ENCODE measurements at places on chromosomes 7 and 10. TPM values are rescaled to one million over a fixed set of nuclear protein-coding genes. Genes with fewer than 3 reads are reported as not detected.

GRCh38 chr10:62244088-62244487 is 24.6 kb downstream of the RTKN2 start:
- DNase-seq, result no peak

DNA sequence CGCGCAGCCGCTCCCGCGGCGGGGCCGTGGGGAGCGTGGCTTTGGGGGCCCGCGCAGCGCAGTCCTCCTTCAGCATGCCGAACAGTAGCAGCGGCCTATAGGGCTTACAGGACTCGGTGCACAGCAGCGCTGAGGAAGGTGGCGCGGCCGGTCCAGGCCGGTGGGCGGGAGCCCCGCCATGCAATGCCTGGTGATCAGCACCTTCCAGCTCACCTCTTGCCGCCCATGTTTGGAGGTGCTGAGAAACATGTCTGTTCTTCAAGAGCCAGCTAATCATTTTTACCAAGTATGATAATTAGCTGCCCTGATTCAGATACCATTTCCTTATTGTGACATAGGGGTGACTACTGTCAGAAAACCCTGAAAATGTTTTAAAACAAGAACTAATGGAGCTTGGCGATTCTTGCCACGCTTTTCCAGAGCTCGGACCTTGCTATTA is 33.5 kb upstream of the SFTPD start:
- no peak for DNase-seq

DNA sequence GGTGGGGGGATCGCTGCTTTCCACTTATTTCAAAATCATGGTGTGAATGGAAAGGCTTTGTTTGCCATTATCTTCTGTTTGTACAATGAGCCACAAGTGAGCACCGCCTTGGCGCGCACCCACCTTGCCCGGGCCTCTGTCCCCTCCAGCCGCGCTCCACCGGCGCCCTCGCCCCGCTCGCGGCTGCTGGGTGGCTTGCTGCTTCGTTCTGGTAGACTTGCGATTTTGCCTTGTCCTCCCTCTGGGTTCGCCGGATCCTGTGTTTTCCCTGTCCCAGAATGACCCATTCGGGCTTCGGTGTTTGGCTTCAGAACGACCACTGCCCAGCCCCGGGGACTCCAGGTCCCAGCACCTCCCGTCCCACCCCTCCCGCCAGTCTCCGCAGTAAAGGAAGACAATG is 273.0 kb upstream of the BMPER start:
- DNase-seq, result no peak

GRCh38 chr7:159012353-159013069 is 132.2 kb downstream of the VIPR2 start:
- peak; percentile 60 for DNase-seq

- no peak for DNase-seq
Observed at GRCh38 chr7:129571201-129571600, 40.3 kb upstream of the NRF1 start.

DNA sequence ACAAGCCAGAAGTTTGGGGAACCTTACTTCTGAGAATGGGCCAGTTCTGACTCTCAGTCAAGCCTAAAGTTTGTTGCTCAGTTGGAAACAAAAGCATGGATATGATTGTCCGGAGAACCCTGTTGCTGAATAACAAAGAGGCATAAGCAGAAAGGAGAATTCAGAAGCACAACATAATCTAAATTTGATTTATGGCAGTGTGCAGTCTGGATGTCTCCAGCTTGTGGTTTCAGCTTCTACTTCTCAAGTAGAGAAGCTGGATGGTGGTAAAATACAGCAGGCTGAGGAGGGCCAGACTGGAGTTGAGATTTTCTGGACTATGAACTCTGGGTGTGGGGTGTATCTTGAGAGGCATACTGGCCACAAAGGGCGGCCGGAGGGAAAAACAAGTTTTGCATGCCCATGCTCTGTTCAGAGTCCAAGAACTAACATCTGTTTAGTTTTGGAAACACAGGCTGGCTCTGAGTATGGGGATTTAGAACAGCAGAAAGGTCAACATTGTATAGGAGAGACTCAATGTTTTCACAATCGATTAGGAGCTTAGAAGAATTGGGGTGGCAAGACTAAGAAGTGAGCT is 592.9 kb downstream of the CNTNAP2 start:
- peak; percentile 56 for DNase-seq

GRCh38 chr10:11472158-11472753 is 139.2 kb downstream of the USP6NL start:
- DNase-seq, result peak; percentile 43

DNA sequence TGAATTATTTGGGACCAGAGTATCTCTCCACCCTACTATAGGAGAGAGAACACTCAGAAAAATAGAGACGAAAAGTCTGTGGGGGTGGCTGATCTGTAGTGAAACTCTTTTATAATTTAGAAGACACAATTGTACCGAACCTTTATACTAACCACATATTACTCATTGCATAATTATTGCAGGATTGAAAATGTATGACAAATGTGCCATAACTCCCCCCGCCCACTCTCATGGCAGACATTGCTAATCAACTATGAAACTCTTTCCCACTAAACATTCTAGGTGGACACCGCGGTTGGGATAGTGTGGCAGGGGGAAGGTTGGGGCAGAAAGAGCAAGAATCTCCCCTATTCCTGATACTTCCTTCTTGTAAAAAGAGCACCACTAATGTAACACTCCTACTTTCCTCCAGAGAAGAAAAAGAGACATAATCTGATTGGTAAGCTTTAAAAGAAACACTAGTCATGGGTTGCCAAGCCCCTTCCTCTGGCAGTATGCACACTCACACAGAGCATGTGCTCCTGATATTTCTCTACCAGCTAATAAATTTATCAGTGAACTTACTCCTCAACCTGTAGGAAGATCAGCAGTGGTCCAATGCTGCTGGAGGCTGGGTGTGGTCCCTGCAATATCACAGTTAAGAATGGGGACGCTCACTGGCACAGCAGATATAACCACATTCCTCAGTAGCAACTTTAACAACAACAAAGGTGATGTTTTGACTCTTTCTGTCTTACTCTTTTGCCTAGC is 18.7 kb upstream of the ARID5B start:
- DNase-seq, result no peak

GRCh38 chr10:117175901-117176534 is 21.3 kb upstream of the KCNK18 start:
- DNase-seq, result peak; percentile 75

GRCh38 chr7:156907656-156908055 is 14.7 kb upstream of the LMBR1 start:
- no peak for DNase-seq

GRCh38 chr7:151408839-151409666 is 785 bp downstream of the WDR86 start:
- peak; percentile 27 for DNase-seq

DNA sequence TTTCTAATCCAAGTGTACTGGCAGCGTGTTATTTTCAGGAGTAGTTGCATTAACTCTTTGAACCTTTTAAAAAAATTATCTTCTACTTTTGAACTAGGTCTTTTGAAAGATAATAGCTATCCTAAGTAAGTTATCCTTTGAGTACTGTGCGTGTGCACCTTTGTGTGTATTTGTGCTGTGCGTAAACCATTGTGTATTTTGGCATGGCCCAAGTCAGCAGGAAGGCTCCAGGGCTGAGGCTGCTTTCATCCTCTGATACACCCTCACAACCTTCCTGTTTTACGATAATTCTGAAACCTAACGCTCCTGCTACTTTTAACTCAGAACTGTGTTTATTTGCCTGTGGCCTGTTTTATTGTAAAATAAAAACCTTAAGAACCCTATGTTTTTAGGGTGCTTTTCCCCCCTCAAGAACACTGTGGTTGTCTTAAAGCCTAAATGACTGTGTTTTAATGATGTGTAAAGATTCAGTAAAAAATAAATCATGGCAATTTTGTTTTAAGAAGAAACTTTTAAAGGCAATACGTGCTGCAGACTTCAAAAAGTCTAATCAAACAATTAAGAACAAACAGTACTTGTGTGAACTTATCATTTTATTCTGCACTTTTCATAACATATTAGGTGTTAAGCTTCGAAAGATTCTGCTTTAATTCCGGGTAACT is 57.5 kb downstream of the HDAC9 start:
- no peak for DNase-seq

DNA sequence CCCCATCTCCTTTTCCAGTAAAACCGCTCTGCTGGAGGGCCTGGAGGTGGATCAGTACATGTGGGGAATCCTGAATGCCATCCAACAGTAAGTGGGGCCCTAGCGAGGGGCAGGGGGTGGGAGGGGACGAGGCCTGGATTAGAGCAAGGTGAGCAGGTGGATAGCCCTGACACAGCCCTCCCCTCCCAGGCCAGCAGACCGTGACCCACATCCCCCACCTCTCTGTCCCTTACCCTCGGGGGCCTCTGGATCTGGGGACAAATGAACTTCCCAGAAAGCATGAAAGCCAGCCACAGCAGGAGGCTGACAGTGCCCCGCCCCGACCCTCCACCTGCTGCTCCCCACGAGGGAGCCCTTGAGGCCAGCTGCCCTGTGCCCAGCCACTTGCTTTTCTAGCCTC is 41.8 kb upstream of the PPIF start:
- no peak for DNase-seq

DNA sequence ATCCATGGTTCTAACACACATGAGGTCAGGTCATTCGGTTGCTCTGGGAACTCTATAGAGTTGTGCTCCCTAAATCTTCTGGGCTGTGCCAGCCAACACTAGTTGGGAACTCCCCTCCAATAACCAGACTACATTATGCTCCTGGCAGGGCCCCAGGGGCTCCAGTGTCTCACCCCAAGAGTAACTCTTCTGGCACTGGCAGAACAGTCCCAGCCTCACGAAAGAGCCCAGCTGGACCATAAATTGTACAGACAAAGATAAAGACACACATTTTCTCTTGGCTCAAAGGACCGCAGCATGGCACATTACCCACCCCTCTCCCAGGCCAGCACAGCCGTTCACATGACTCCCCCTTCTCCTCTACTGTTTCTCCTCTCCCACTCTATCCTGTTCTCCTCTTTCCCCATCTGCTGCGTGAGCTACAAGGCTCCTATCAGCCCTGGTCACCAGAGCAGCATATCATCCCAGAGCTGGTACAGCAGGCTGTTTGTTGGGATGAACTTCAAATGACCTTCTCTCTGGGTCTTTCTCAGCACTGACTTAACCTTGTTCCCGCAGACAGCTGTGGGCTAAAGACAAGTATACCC is 230.6 kb downstream of the PLXNA4 start:
- DNase-seq, result no peak

GRCh38 chr10:116403740-116404250 is 23.9 kb upstream of the PNLIPRP3 start:
- DNase-seq, result no peak

- peak; percentile 25 for DNase-seq
Observed at GRCh38 chr10:24468281-24468751, 255.4 kb downstream of the ARHGAP21 start.

- DNase-seq, result no peak
Observed at GRCh38 chr7:36338256-36338655, 51.4 kb upstream of the ANLN start.

- no peak for DNase-seq
Observed at GRCh38 chr10:35056133-35056532, 34.0 kb downstream of the CUL2 start.

GRCh38 chr7:2539031-2539911 is 16.1 kb downstream of the BRAT1 start:
- DNase-seq, result no peak

DNA sequence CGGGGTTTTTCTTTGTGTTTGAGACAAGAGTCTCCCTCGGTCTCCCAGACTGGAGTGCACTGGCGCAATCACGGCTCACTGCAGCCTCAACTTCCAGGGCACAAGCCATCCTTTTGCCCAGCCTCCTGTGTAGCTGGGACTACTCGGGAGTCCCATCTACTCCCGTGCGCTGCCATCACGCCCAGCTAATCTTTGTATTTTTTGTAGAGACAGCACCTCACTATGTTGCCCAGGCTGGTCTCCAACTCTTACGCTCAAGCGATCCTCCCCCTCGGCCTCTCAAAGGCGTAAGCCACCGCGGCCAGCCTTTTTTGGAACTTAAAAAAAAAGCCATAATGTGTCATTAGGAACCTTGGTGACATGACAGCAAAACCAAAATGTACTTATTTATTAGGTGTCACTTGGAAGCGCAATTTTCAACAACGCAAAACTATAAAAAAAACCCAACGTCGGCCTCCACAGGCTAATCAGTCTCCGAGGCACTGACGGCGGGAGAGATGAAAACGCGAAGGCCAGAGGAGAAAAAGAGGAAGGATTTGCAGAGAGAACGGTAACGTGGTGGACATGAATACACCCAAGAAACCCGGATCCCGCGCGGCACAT is 911 bp upstream of the HNRNPH3 start:
- DNase-seq, result peak; percentile 25

GRCh38 chr10:102643336-102644065 is 778 bp upstream of the TRIM8 start:
- peak; percentile 64 for DNase-seq

GRCh38 chr10:44965651-44966097 is 6.1 kb downstream of the RASSF4 start:
- no peak for DNase-seq

GRCh38 chr10:116014871-116015582 is 258.0 kb downstream of the GFRA1 start:
- DNase-seq, result no peak

DNA sequence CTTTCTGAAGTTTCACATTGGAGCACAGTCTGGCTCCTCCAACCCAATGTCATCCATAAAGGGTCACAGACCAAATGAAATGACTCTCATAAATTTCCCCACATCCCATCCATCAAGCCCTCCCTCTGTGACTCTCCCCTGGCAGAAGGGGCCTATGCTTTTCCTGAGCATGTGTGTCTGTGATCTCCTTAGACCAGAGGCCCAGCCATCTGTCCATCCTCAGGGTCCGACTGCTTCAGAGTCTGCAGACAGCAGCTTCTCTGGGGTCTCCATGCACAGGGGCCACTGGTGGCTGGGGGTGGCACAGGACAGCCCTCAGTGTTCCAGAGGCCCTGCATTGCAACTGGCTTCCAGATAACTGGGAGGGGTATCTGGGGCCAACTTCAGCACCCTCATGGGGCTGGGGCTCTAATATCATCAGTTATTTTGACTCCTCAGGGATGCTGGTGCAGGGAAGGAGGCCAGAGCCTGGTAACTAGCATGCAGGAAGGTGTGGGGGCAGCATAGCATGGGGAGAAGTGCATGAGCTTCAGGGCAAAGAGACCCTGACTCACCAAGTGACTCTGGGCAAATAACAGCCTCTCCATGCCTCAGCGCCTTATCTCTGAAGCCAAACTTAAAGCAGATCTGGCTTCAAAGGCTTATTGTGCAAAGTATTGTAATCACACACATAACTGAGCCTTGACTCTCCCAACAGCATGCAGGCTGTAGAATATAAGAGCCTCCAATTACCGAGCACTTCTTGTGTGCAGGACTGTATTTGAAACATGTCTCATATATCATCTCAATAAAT is 266.9 kb downstream of the GRID1 start:
- DNase-seq, result no peak

GPR15LG gene
- total RNA-seq, result 0.32 TPM

CTAGE6 gene
- 0.60 TPM for total RNA-seq

CPA4 gene
- total RNA-seq, result 0.43 TPM

NANOS1 gene
- 0.60 TPM for total RNA-seq

ABCC2 gene
- 183 TPM for total RNA-seq

SPAM1 gene
- not detected for total RNA-seq

HDAC9 gene
- 13.5 TPM for total RNA-seq

IDE gene
- total RNA-seq, result 47.6 TPM

OLAH gene
- not detected for total RNA-seq

BBS9 gene
- 24.3 TPM for total RNA-seq

HABP2 gene
- total RNA-seq, result 296 TPM

SAMD8 gene
- 20.2 TPM for total RNA-seq

ERVW-1 gene
- total RNA-seq, result not detected
